K562 (cell line): ENCODE measurements at places on chromosomes 5 and 9. TPM values are rescaled to one million over a fixed set of nuclear protein-coding genes. Genes with fewer than 3 reads are reported as not detected.

DNA sequence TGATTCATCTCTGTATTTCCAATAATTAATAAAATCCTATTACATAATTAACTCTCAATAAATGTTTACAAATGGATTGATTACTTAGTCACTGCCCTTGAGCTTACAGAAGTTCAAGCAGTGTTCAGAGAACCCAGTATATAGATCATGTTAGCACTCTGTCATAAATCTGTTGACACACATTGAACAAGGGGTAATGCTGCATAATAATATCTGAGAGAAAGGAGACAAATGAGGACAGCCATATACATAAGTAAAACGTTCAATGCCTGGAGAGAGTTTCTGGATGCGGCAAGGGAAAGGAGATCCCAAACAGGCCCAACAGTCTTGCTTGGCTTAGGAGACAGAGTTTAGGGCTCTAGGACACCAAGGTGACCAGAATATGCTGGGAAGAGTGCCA, 270.2 kb downstream of the FBXL17 start:
- no peak for DNase-seq

GRCh38 chr5:63555874-63556273, 406.4 kb downstream of the HTR1A start:
- DNase-seq: no peak

DNA sequence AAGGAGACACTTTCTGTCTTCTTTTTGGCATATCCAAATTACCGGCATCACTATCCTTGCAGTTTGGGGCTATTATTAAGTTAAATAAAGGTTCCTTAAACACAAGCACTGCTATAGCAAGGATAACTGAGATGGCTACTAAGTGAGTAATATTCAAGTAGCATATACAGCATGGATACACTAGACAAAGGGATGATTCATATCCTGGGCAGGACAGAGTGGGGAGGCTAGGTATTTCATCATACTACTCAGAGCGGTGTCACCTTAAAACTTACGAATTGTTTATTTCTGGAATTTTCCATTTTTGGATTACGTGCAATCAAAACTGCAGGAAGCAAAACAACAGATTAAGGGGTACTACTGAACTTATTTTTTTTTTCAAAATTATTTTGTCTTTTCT, 54.1 kb downstream of the FER start:
- no peak for DNase-seq

GRCh38 chr9:70064496-70064895, 20.8 kb downstream of the MAMDC2 start:
- no peak for DNase-seq

DNA sequence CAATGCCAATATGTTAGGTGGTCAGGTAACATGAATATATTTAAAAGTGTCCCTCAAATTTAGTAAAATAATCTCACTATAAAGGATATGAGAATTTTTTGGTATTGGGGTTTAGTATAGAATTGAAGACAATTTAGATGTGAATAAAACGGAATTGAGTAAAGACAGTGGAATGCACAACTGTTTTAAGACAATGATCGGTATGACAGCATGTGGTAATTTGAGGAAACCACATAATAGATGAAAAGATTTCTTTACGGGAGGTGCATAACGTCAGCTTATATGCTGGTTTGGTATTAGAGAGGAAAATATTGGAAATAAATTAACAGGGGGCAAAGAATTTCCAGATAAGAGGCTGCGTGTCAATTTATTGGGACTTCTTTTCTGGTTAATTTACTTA, 1043.2 kb downstream of the CDH18 start:
- no peak for DNase-seq

GRCh38 chr9:118336250-118336942, 632.2 kb downstream of the TLR4 start:
- no peak for DNase-seq

GRCh38 chr9:77714077-77714549, 66.0 kb upstream of the GNA14 start:
- no peak for DNase-seq

DNA sequence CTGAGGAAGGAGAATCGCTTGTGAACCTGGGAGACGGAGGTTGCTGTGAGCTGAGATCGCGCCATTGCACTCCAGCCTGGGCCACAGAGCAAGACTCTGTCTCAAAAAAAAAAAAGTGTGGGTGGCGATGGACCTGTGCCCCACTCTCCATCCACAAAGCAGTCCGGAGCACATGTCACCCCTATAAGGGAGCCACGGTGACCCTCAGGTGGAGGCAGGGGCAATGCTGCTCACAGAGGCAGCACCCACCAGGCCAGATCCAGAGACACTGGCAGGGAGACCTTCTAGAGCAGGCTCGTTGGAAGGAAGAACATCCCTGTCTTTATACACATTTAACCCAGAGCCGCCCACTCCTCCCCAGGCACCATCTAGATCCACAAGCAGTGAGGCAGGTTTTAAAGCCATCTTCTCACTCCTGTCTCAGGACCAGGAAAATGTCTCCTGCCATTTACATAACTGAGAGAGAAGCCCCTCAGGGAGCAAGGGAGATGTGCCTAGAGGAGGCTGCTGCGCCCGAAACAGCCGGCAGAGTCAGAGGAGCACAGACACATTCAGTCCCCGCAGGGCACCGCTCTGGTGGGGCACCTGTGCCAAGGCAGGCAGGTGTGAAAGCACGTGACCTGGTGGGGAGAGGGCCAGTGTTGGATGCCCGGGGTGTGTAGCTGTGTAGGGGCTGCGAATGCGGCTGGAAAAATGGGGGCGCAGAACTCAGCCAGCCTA, 31.6 kb upstream of the ADAMTS2 start:
- DNase-seq: no peak

GRCh38 chr9:125694478-125694877, 12.5 kb downstream of the MAPKAP1 start:
- DNase-seq: no peak

DNA sequence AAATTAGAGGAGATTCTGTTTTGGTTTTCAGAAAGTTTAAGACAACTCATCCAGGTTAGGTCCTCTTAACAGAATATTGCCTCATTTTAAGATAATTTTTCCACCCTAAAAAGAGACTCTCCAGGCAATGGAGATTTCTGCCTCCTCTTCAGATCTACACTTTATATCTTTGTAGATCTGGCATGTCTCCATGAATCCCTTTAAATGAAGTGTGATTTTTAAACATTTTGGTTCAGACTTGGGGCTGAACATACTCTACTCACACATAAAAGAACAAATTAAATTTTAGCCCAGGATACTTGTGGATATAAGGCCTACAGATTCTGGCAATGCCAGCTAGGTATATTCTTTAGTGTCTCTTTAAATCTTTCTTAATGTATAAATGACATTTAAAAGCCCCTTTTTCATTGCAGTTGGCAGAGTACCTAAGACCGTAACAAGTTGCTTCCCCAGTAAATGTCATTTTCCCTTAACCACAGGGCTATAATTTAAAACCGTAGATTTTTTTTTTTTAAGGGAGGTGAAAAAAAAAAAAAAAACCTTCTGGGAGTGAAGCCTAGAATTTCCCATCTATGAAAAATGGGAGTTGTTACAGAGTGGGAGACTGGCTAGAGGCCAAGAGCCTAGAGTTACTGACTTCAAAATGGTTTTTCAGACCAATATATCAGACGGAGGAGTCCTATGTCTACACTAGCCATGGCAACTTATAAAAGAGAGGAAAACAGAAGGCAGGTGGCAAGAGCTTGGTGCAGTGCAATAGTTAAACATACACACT, 207.8 kb upstream of the TARS1 start:
- DNase-seq: no peak

- no peak for DNase-seq
Observed at GRCh38 chr9:121085661-121086060, 10.9 kb downstream of the CNTRL start.

- DNase-seq: no peak
Observed at GRCh38 chr9:34254141-34254913, 74.7 kb downstream of the KIF24 start.

- peak; percentile 30 for DNase-seq
Observed at GRCh38 chr5:138275379-138275782, 960 bp upstream of the GFRA3 start.

DNA sequence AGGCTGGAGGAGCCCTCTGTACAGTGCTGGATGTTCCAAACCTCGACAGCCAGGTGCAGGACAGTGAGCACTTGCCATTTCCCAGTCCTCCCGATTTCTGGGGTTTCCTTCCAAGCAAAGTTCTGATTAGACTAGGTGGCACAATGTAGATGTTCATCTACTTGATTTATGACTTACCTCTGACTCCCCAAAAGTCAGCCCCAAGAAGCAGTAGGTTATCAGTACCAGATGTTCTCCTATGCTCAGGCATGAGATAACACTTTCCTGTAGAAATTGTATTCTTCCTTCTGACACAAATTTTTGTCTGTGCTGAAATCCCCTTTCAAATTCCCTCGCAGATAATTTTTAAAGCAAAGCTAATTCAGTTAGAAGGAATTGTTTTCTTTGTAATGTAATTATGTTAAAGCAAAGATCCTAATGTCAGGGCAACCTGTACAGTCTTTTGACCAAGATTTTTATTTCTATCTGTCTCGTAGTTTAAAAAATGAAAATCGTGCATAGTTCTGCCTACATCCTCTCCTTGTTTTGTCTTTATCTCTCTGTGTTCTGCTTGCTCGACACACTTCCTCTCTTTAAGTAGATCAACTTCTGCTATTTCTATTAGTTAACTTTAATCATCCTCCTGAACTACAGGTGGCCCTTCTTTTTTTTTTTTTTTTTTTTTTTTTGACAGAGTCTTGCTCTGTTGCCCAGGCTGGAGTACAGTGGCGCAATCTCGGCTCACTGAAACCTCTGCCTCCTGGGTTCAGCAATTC, 102.4 kb upstream of the PJA2 start:
- DNase-seq: peak; percentile 6

DNA sequence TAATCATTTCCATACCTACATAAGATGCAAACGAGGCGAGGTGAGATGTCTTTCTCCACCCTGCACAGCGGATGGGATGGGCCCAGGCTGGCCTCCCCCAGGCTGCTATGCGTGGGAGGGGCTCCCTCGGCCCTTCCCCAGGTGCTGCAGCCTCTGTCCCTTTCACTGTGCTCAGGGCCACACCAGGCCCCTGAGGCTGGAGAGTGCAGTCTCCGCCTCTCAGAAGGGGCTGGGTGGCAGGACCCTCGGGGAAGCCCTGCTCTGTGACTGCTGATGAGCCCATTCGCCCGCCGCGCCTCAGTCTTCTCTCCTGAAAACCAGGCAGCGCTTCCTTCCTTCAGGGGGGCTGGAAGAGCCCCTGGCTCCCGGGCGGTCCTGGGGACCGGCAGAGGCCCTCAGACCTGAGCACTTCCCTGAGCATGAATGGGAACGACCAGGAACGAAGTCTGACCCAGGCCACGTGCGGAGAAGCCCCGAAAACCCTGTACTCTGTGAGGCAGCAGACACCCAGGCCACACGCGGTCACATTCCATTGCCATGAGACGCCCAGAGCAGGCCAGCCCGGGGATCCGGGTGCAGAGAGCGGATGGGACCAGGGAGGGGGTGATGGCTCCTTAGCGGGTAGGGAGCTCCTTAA, 21.9 kb upstream of the NOTCH1 start:
- DNase-seq: no peak

DNA sequence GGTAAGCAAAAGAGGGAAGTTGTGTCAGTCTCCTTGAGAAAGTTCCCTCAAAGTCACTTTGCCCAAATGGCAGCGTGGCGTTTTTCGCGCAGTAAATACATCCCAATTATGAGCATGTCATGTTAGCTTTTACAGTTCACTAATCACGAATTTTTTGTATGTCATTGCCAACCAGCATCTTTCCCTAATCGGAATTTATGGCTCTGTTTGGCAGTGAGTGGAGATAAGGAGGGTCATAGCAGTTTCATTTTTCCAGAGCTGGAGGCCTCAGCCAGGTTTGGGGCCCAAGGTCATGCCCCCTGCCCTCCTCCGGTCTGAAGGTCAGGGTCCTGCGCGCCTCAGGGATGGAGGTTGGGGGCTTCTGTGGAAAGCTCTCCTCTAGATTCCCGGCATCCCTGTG, 50.1 kb downstream of the C5orf15 start:
- no peak for DNase-seq

DNA sequence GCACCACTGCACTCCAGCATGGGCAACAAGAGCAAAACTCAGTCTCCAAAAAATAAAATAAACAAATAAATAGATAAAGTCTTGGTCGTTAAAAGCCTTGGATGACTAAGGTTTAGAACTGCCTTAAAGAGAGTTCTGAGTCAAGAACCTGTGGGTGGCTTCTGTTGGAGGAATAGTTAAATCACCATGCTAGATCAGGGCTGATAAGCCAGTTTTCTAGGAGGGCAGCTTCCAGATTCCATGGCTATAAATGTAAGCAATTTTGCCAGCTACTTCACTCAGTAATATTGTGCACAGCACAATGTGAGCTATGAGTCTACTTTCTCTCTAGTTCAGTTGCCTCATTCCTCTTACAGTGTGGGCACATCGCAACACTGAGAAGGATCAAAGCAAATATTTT, 242.1 kb upstream of the NUDT12 start:
- no peak for DNase-seq

GRCh38 chr9:129639756-129640085, 2.2 kb downstream of the ASB6 start:
- no peak for DNase-seq

DNA sequence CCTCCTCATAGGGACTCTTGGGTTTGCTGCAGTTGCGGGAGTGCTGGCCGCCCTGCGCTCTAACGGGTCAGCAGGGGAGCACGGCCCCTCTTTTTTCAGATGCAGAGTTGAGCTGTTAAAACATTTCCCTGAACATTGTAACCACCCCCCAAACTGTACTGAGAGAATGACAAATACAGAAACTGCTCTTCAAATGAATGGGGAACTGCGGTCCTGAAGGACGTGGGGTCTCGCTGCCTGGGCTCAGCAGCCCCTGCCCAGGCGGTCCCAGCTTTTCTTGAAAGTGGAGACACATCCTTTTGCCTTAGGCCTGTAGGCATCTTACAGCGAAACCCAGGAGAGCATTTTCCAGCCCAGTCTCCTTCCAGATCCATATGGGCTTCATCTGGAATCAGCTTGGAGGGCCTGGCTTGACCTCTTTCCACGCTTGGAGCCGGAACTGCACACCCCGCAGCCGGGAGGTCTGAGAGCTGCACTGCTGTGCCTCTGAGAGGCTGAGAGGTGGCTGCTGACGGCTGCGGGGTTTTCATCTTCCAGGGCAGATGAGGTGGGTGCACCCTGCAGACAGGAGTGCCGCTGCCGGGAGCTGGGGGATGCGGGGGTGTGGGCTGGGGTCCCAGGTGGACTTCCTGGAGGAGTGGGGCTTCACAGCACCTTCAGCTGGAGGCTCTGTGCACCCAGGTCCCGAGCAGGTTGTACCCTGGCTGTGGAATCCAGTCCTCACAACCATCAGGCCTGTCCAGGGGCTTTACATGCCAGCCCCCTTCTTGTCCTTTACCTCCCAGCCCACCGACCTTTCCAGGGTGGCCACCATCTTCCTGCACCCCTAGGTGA, 1.2 kb upstream of the AGPAT2 start:
- no peak for DNase-seq

DNA sequence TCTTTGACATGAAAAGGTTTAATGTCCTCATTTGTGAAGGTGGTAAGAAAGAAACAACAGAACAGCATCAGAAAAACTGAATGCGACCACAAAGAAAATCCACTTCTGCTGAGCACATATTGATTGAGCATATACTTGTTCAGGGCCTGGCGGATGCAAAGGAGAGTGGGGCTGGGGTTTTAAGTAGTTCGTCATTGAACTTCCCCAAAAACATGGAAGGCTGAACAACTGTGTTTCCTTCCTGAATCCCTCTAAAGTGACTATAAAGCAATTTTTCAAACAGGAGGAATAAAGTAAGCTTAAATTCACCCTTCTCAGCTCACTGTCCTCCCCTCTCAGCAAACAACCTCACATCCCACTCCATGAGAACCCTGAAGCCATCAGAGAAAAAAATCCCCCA, 262.9 kb downstream of the AGTPBP1 start:
- DNase-seq: no peak

CCL27 gene
- 0.20 TPM in 1 of 2 replicates, not detected in the other for total RNA-seq

CCL19 gene
- not detected in 2 replicates for total RNA-seq

PALM2AKAP2 gene
- not detected in 2 replicates for total RNA-seq

ANKRD31 gene
- total RNA-seq: 0.04 and 0.07 TPM in 2 replicates
